Fibroblast of gingiva (primary cell): ENCODE measurements at places on chromosomes 13 and 19.

DNA sequence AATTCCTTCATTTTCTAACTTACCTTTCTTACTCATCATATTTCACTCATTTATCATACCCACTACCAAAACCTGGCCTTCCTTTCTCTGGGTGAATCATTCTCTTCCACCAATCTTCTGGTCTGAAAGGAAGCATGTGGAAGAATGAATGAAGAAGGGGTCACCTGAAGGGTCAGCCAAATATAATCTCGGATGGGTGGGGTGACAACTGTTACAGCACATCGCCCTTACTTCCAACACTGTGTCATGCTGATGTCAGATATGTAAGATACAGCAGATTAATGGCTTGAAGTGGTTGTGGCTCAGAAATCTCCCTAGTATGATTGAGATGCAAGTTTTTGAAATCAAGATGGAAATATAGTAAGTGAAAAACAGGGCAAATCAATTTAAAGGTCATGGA lies 401.7 kb upstream of the HTR2A start:
- DNase-seq: no peak

DNA sequence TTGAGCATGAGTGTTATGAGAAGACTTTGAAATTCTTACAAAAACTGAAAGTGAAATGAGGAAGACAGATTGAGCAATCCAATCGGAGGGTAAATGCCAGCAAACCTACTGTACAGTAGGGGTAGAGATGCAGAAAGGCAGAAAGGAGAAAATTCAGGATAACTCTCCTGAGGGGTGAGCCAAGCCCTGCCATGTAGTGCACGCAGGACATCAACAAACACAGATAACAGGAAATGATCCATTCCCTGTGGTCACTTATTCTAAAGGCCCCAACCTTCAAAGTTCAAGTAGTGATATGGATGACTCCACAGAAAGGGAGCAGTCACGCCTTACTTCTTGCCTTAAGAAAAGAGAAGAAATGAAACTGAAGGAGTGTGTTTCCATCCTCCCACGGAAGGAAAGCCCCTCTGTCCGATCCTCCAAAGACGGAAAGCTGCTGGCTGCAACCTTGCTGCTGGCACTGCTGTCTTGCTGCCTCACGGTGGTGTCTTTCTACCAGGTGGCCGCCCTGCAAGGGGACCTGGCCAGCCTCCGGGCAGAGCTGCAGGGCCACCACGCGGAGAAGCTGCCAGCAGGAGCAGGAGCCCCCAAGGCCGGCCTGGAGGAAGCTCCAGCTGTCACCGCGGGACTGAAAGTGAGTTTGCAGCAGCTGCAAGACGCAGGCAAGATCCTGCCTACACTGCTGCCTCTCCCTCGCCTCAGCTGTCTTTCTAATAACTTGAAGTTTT lies at the start of gene TNFSF13B:
Gene TNFSF13B (plus strand): TSS at position 118 of the 728 bp plus-strand sequence. CDS start 178 bp downstream, at position 296.
- DNase-seq: peak; percentile 31

GRCh38 chr19:32661318-32661717 lies 13.7 kb downstream of the ANKRD27 start:
- no peak for DNase-seq

GRCh38 chr19:31627620-31628365 lies 278.6 kb upstream of the TSHZ3 start:
- no peak for DNase-seq

- no peak for DNase-seq
These were observed 98.7 kb downstream of the STARD13 start for GRCh38 chr13:33186861-33187291.

- peak; percentile 10 for DNase-seq
These were observed 35.1 kb downstream of the LCP1 start for GRCh38 chr13:46146898-46147297.

GRCh38 chr19:803686-804418 lies 6.6 kb downstream of the PTBP1 start:
- DNase-seq: no peak

DNA sequence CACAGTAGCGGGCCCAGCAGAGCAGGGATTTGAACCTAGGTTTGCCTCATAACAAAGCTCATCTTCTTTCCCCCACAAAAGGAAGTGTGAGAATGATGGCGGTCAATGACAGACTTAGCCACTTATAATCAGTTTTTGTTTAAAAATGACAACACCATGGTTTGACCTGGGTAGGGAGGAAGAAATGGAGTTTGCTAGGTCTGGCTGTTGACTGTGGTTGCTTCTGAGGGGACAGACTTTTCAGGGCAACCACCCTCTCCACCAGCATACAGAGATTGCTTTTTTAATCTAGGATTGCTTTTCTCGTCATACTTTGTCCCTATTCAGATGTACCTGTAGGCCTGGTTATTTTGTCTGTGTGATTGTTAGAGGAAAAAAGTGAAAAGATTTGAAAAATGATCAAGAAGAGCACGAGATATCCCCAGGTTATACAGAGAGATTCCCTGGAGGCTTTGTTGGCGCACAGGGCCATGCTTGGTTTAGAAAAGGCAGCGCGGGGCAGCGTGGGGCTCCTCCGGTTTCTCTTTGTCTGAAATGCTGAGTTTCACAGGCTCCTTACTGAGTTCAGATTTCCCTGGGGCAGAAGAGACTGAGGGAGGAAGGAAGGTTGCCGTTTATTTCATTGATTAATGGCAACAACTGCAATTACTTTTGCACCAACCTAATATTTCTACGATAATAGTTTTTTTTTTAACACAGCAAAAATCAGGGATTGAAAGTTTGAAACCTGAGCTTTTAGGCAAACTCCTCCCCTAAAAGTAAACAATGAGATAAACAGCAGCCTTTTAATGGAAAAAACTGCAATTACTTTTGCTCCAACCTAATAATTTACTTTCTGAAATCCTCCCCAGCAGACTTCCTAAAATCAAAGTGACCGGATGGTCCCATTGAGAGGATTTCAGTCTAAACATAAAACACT lies 97.0 kb upstream of the RNF113B start:
- peak; percentile 16 for DNase-seq

DNA sequence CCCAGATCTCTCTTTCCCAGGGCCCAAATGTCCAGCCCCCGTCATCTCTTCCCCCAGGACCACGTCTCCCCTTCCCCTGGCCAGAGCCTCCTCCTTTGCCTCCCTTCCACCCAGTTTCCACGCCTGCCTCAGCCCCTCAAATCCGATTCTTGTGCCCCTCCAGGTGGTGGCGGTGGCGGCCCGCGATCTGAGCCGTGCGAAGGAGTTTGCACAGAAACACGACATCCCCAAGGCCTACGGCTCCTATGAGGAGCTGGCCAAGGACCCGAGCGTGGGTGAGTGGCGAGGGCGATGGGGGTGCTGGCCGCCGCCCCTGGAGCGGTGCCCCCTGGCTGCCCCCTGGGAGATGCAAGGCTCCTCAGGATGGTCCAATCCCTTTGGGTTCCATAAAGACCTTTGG lies 1.3 kb downstream of the DHDH start:
- no peak for DNase-seq

DNA sequence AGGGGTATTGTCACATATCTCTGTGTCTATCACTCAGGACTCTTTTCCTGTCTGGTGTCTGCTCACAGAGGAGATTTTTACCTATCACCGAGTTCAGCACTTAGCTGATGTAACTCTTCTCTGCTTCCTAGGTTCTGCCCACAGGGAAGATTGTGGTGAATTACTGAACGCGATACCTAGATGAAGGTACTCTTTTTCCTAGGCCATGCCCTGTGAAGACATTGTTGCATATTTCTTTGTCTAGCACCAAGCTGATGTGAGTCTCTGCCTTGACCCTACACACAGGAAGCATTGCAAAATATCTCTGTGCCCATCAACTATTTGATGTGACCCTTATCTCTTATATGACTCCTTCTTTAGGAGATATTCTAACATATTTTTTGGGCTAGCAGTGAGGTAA lies 72.1 kb upstream of the ZNF43 start:
- no peak for DNase-seq

- no peak for DNase-seq
These were observed 83.6 kb upstream of the PDCD5 start for GRCh38 chr19:32497391-32497790.

GRCh38 chr13:49093376-49093775 lies 117.7 kb downstream of the FNDC3A start:
- DNase-seq: no peak

DNA sequence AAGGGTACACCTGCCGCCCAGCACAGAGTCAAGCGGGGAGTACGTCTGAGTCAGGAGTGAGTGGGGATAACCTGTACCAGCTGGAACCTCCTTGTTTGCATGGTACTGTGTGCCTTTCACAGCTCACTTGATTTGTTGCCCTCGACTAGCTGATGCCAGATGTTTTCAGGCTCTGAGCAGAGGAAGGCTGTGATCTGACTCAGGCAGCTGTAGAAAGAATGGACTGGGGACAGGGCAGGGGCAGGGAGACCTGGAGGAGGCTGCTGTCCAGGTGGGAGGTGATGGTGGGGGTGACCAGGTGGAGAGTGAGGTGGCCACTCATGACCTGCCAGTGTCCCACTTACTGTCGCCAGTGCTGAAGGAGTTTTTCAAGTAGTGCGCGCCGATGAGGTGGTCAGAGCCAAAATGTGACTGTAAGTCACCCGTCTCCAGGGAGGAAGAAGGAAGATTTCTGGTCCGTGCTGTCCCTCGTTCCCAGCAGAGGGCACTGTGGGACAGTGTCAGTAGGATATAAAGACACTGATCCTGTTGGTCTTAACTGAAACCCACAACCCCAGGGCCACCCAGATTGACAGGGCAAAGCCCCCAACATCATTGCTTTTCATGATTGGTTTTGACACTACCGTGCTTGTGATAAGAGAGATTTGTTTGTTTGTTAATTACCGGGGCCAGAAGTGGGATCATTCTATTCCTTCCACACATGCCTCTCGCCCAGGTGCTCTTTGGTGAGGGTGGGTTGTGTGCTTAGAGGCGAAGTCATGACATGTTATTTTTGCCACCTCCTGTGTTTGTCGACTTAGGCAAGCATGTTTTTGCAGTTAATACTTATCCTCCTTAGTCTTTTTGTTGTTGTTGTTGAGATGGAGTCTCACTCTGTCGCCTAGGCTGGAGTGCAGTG lies 128.4 kb downstream of the DPF1 start:
- peak; percentile 52 for DNase-seq

DNA sequence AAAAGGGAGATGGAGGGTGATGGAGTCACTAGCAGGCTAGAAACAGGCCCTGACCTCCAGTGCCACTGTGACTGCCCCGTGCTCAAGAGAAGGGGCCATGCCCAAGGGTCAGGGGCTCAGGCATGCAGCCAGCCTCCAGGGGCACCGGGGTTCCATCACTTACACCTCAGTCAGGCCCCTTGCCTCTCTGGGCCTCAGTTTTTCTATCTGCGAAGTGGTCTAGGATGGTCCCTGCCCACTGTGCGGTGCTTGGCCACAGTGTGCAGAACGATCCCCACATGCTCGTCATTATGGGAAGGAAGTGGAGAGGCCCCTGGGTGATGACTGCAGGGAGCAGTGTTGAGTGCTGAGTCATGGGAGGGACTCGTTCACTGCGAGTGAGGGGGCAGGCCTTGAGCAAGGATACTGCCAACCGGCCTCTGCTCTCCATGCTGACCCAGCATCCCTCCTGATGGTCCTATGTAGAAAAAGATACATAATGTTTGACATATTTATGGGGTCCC lies 23.1 kb downstream of the TMED1 start:
- peak; percentile 92 for DNase-seq
